ENCODE measurements at places on chromosomes 6 and 20. TPM values are rescaled to one million over a fixed set of nuclear protein-coding genes. Genes with fewer than 3 reads are reported as not detected.

Gene GPR63
- total RNA-seq: 0.95 TPM

Gene RFX6
- total RNA-seq: not detected

Gene ZBTB46
- total RNA-seq: 15.2 TPM

GRCh38 chr6:151349651-151350270, 41.6 kb downstream of the ZBTB2 start:
- DNase-seq: no peak

GRCh38 chr6:166618251-166618650, 8.8 kb downstream of the RPS6KA2 start:
- no peak for DNase-seq

DNA sequence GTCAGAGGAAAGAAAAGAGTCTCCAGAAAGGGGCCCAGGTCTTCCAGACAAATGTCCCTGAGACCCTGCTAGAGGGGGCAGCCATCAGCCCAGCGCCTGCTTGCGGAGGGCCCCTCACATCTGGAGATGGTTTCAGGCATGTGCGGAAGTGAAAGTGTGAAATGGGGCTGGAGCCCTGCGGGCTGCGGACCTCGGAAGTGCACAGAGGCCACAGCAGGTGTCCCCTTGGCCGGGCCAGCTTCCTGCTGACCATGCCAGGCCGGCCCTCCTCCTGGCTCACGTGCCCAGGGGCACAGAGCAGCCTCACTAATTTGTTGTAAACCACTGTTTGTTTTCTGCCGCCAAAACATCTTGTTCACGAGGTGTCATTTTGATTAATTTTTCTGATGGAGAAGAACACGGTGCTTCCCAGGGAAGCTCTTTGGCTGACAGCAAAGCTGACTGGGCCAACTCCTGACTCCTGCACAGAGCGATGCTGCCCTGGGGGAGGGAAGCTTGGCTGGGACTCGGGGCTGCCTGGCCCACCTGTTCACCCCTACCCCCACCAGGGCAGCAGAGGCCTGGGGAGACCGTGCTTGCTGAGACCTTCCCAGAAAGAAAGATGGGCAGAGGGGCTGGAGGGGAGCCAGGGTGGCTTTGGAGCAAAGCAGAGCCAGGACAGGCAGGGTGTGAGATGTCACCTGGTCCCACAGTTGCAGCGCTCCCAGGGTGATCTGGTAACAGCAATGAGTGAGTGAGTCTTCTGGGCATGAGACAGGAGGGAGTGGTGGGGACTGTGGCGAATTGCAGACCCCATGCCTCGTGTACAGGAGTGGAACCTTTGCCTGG, 54.2 kb downstream of the BCAS4 start:
- DNase-seq: no peak

GRCh38 chr6:37882292-37882691, 62.8 kb downstream of the ZFAND3 start:
- no peak for DNase-seq

DNA sequence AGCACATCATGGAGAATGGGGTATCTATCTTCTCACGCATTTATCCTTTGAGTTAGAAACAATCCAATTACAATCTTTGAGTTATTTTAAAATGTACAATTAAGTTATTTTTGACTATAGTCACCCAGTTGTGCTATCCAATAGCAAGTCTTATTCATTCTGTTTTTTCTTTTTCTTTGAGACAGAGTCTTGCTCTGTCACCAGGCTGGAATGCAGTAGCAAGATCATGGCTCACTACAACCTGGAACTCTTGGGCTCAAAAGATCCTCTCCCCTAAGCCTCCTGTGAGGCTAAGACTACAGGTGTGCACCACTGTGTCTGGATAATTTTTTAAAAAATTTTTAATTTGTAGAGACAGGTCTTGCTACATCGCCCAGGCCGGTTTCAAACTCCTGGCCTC, 201.5 kb upstream of the ZNF217 start:
- DNase-seq: no peak

Data from Panc1 (cell line).